GOT3 (cell line): ENCODE measurements at places on chromosomes 3 and 15.

GRCh38 chr3:52492059-52492458 is 3.1 kb upstream of the STAB1 start:
- no peak for DNase-seq

DNA sequence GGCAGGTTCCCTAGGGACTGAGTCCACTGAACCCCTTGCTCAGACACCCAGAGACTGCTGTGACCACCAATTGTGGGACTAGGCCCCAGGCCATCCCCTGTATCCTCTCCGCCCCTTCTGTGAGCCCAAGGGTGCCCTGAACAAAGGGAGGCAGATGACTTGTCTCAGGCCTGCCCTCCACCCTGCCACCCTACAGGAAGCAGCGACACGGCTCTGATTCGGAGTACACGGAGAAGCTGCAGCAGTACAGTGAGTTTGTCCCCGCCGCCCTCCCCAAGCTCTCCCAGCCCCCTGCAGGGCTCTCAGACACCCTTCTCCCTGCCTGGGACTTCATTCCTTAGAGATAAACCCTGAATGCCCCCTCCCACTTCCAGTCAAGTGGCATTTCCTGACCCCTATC is 16.6 kb downstream of the EPHB3 start:
- DNase-seq, result no peak

DNA sequence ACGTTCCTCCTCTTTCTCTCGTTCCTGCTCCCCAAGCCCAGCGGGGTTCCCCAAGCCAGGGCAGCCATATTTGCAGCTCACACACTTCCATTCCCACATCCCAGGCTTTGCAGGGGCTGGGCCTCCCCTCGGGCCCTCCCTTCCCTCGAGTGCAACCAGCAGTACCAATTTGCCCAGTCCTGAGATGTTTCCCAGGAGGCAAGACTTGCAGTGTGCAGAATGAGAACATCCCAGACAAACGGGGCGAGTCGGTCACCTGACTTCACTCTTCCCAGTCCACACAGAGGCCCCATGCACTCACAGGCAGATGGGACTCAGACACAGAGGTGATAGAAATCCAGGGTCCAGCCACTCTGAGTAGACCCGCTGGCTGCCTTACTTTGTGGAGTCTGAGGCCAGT is 56.2 kb upstream of the SLC6A6 start:
- no peak for DNase-seq

DNA sequence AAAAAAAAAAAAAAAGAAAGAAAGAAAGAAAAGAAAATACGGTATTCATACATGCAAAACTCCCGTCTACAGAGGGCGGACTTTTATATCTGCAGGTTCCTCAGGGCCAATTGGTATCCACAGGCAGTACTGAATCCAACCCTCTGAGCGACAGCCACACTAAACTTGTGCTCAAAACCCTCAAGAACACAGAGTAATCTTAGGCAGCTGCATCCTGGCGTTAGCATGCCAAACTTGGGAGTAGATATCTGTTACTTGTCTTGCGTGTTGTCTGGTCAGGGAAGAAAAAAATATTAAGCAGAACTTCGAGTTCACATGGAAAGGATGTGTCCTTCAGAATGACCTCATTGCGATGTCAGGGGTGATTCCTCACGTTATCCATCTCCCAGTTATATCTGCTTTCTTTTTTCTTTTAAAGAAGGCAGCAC is 12.8 kb downstream of the SNAP23 start:
- DNase-seq, result no peak

- no peak for DNase-seq
Observed at GRCh38 chr15:85150130-85150480, 168.4 kb downstream of the PDE8A start.

- DNase-seq, result no peak
Observed at GRCh38 chr3:46902188-46902631, 24.7 kb downstream of the PTH1R start.

- no peak for DNase-seq
Observed at GRCh38 chr3:120286465-120286864, 1.4 kb upstream of the GPR156 start.

DNA sequence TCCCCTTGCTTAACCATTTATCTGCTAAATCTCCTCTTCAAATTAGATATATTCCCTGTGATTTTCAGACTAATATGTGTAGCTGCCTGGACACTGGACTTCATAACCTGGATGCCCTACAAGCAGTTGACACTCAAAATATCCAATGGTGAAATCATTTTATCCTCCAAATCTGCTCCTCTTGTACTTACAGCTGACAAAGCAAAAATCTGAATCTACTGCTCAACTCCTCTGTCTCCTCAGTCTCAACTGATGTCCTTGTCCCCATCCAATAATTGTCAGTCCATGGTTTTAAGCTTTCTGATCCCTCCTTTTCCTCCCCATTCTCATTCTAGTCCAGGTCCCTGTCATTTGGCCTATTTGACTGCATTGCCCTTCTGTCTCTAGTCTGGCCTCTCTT is 411.8 kb downstream of the TBC1D5 start:
- DNase-seq, result no peak

- no peak for DNase-seq
Observed at GRCh38 chr3:12197475-12197874, 38.8 kb upstream of the TIMP4 start.

DNA sequence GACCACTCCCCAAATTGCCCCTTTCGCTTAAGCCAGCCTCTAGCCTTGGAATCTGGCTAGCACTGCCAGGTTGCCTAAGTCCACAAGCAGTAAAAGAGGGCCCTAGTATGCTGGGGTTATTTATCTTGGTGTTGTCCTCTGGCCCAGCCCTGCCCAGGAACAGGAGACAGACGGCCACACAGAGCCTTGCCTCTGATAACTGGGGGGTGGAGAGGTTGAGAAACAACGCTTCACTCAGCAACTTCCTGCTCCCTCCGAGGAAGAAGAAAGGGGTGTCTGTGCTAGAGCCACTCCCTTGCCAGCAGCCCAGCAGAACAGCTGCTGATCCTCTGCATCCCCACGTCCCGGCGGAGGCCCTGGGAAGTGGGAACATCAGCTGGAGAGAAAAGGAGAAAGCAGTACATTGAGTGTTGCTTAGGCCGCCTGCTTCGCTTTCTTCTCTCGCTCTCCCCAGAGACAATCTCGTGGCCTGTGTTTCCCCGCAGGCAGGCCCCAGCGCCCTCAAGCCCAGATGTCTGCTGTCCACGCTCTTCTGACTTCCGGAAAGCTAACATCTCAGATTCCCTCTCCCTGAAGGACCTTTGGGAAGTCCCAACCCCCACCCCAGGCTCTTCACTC is 22.6 kb upstream of the C3orf70 start:
- no peak for DNase-seq

DNA sequence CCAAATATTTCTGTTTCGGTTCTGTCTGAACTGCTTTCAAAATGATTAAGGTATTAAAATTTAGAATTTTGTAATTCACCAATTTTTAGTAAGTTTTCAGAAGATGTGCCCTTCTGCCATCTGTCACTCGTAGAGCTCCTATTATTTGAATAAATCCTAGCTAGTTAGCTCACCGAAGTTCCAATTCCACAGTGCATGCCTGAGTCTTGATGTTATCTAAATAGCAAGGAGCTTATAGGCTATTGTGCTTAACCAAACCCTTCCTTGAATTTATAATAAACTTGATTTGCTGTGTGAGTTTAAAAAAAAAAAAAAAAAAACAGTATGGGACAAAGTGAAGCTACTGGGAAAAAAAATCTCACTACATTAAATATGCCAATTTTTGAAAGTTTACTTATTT is 18.7 kb downstream of the ATP13A3 start:
- DNase-seq, result no peak

- DNase-seq, result no peak
Observed at GRCh38 chr3:46222435-46223161, 14.5 kb upstream of the CCR1 start.

DNA sequence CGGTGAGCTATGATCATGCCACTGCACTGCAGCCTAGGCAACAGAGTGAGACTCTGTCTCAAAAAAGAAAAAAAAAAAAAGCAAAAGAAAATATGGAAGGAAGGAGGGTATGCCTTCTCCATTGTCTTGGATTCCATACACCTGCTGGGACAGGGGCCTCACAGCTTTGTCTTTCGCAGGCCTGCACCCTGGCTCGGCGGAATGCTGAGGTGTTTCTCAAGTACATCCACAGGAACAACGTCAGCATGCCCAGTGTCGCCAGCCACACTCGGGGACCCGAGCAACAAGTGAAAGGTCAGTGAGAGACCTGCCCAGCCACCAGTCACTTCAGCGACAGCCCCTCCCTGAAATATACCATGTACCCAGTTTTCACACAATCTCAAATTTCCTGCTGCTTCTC is 288.5 kb upstream of the UMPS start:
- no peak for DNase-seq

GRCh38 chr3:184366619-184367289 is 5.2 kb downstream of the POLR2H start:
- DNase-seq, result no peak

- no peak for DNase-seq
Observed at GRCh38 chr3:144743225-144743668, 771.6 kb downstream of the DIPK2A start.

DNA sequence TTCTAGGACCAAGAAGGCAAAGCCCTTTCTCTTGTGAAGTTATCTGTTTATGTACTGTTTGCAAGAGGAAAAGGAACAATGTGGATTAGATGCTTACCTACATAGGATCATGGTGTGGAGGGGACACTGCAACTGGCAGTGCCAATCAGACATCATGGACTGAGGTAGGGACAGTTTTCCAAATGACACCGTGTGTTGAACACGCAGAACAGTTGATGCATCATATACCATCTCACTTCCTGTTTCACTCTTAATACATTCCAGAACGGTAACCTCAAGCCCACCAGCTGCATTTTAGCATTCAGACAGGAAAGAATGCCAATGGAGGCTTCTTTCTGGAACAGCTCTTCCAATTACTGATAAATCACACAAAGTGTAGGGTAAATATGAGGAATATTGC is 397.7 kb upstream of the LMCD1 start:
- DNase-seq, result no peak

GRCh38 chr3:7546253-7546652 is 685.3 kb downstream of the GRM7 start:
- no peak for DNase-seq

DNA sequence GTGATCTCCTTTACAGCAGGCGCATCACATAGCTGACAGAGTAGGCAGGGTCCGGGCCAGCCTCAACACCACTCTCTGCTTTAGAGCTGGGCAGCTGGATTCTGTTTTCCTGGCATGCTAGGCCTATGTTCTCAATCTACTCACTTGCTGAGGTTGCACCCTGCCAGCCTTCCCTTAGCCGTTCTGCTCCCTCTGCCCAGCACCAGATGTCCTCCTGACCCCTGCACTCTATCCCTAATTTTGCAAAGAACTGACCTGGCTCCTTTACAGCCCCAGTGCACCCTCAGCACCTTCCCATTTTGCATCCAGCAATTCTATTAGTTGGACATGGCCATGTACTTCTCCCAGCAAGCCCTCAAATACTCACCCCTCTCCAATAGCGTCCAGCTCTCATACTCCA is 371.6 kb upstream of the WNT5A start:
- no peak for DNase-seq

DNA sequence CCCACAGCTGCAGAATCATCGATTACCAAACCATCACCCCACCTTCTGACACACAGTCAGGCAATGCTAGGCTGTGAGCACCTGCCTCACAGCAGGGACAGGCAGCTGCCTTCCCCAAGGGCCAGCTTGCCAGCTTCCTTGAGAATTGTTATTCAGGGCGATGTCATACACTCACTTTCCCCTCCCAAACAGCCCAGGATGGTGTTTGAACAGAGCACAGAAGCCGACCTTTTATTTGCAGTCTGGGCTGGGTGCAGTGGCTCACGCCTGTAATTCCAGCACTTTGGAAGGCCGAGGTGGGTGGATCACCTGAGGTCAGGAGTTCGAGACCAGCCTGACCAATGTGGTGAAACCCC is 84.5 kb upstream of the HERC1 start:
- DNase-seq, result no peak

DNA sequence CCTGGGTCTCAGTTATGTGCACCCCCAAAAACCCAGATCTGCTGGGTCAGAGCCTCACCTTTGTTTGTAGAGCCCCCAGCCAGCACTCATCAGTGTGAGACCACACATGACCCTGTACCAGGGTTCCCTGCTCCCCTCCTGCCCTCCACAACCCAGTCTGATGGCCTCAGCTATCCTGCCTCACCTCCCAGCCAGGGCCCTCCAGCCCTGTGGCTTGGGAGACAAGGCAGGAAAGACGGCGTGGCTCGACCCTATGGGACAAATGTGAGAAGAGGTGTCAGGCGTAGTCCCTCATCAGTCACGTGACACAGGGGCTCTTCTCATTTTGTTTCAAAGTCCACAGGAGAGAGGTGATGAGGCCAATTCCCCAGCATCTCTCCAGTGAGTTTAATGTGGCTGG is 28.3 kb upstream of the PRR23E start:
- DNase-seq, result no peak

DNA sequence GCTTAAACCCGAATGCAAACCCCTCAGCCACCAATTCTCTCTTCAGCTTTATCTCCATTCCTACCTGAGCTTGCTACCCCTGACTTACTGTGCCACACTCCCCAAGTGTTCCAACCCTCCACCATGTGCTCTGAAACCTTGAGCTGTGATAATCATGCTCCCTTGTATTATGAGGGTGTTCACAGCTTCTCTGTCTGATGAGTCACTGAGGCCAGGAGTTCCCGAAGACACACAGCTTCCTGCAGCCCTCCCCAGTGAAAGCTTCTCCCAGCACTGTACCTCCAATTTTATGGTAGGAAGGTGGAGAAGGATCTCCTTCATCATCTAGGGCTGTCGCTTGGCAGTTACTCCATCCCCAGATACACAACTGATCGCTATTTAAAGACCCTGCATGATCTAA is 24.9 kb downstream of the STAC start:
- DNase-seq, result no peak

DNA sequence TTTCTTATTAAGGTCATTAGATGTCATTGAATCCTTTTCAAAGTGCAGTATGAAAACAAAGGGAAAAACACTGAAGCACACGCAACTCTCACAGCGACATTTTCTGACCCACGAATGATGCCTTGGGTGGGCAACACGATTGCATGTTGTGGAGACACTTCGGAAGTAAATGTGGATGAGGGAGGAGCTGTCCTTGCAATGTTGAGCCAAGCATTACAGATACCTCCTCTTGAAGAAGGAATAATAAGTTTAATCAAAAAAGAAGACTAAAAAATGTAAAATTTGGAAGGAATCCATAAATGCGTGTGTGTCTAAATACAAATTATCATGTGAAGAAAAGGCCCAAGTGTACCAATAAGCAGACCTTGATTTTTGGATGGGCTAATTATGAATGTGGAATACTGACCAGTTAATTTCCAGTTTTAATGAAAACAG is 16.9 kb downstream of the THBS1 start:
- DNase-seq, result no peak

DNA sequence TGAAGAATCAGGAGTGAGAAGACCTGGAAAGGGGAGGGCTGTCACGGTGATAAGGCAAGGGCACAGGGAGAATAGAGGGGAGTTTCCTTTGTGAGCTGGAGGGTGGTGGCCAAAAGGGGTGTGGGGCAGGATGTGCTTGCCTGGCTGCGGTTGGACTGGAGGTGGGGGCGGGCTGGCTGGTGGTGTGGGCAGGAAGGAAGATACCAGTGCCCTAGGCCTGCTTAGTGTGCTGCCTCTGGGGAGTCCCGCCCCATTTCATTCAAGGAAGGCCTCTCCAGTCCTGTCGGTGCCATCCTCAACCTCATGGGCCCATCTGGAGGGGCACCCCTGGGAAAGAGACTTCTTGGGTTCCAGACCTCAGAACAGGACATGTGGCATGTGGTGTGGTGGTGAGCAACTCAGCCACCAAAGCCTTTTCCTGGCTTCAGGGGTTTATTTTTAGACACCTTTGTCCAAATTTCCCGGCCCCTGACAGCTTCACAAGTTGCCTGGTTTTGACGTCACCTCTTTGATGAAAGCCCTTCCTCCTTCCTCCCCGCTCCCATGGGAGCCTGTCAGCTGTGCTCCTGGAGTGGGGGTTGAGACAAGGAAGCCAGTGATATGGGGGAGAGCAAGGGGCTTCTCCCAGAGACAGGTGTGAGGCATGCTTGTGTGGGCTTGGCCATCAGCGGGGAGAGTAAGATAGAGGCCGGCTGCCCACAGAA is 15.6 kb downstream of the TEX264 start:
- no peak for DNase-seq
